Stimulated activated CD8-positive, alpha-beta memory T cell treated with anti-CD3 and anti-CD28 coated beads, Interleukin-15, amount 100 ng/mL, for 4 hours (primary cell): ENCODE measurements at places on chromosomes 2 and 18.

DNA sequence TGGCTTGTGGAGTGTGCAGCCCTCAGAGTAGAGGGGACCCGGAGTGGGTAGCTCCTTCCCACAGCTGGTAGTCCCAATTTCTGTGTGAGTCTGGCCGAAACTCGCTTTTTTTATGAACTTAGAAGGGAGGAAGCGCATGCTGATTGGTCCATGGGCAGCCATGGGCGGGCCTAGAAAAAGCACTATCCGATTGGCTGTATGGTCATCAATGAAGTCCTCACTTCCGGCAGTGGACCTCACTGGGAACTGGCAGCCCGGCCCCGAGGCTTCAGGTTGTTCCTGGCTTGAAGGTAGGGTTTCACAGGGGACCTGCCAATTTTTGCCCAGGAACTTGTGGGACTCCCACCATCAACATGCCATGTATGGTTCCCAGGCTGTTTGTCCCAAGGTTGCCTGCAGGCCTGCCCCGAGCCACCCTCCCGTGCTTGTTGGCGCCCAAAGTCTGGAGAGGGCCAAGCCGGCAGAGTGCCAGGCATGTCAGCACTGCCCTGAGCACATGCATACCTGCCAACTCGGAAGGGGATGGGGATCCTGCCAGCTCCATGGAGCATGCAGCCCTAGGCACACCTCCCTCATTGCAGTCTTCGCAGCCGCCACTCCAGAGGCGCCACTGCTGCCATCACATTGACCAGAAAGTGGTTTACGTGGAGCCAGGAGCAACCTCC lies 98.5 kb downstream of the ATP9B start:
- DNase-seq = no peak

DNA sequence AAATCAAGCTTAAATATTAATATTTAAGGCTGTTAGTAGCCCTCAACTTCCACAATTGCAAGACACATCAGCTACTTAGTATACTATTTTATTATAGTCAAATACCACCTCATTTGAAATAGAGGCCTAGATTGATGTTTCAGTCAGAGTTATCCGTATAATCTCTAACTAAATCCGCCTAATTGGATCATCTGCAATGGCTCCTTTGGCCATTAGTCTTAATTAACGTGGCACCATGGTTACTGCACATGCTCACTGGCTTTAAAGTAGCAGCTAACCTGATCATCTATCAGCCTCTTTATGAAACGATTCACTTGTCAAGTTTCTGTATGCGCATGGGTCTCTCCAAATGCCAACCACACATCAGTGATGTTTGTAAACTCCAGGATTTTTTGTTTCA lies 112.3 kb downstream of the COLEC12 start:
- DNase-seq = no peak

DNA sequence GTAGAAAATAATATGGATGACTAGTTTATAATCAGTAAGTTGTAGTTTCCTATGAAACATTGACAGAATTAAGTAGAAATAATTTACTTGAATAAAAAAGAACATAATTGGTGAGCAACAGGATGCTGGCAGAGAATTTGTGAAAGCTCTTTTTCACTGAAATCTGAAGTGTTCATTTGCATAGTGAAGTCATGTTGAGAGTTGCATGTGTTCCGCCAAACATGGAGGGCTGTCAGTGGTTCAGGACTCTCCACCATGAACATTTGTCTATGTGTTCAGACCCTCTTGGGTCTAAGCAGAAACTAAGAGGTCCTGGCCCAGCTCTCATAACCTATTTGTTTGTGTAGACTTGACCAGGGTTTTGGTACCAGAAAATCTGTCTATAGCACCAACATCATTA lies 182.5 kb upstream of the LINC00305 start:
- DNase-seq = no peak

DNA sequence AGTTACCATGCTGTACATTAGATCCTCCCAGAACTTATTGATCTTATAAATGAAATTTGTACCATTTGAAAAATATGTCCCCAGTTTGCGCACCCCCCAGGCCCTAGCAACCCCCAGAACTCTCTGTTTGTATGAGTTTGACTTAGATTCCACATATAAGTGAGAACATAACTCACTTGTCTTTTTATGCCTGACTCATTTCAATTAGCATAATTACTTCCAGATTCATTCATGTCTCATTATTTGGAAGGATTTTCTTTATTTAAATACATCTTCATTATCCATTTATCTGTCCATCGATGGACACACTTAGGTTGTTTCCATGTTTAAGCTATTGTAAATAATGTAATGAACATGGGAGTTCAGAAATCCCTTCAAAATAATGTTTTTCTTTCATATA lies 705.9 kb downstream of the CCDC85A start:
- DNase-seq = no peak

GRCh38 chr2:119772767-119773166 lies 13.0 kb downstream of the PTPN4 start:
- DNase-seq = no peak

DNA sequence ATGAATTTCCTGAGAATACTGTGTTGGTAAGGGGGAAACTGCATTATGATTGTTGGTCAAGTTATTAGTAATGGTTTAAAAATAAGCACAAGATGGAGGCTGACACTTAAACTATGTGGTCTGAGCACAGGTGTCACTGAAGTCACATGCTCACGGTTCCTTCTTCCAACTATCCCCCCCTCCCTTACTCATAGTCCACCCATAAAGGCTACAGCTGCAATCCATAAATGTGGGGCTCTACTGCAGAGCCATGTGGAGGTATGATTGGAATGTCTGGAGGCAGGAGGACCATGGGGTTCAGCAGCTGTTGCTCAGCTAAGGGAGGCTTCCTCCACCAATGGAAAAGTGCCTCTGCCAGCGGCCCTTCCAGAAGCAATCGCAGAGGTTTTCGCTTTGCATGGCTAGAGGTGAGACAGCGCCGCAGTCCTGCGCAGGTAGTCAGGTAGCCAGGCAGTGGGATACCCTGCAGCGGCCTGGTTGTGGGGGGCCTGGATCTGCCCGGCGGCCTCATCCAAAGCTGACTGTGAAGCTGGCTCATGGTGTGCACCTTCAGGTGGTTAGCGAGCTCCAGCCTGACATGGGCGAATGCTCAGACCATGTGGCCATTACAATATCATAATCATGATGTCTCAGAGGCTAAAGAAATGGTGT lies 249.6 kb downstream of the DCDC2C start:
- DNase-seq = no peak

DNA sequence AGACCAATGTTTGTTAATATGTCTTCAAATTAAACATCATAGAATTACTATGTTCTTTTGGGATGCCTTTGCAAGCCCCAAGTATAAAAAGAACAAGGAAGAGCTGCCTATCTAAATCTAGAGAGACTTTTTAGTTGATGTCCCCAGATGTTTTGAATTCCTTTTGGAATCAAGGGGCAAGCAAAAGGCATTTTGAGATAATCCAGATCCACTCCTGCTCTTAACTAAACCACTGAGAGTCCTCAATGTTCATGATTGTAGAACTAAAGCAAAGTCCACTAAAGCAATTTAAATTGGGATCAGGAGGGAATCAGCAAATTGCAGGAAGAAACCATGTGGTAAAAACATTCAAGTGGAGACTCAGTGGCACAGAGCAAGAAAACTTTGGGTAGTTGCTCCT lies 558.5 kb upstream of the VRK2 start:
- DNase-seq = no peak

DNA sequence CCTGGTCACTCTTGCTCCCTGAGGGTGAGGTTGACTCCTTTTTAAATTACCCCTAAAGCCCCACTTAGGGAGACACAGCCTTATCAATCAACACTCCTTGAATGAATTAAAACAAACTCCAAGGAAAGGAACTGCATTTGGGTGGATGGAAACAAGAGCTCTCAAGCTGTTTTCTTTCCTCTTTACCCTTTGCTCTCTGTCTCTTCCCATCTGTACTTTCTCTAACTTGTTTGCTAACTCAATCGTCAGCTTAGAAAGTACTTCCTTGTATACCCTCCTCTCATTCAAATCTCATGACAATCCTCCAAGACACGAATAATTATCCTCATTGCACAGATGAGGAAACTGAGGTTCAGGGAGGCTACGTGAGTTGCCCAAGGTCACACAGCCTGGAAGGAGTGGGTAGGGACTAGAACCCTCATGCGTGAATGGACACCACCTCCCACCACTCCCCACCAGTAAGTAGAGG lies 32.7 kb downstream of the ZFP36L2 start:
- no peak for DNase-seq

DNA sequence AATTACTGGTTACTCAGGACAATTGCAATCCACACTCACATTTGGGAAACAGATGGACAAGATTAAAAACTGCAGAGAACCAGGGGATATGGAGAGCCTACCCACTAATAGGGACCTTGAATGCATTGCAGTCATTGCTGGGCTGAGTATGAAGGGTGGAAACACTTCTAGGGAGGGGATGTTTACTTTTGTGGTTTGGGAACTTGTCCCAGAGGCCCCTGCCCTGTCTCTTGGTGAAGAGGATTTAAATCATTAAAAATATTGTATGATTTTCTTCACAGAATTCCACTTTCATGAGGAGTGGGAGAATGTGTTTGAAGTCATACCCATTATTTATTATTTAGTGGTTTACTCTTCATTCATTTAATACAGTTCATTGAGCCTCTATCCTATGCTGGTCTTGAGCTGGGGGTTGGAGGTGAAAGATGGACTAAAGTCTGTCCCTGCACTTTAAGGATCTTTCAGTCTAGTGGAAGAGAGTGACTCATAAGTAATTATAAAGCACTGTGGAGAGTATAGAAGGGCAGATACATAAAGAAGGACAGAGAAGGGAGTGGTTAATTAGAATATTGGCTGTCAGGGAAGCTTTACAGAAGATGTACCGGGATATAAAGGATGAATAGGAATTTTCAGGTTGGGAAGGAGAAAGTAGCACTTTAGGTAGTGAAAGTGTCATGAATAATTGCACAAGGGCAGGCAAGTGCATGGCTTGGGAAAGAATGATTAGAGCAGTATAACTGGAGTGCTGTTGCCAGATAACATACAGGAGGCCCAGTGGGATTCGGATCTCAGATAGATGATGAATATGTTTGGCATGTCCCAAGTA lies 313.4 kb downstream of the LPIN1 start:
- DNase-seq = no peak

DNA sequence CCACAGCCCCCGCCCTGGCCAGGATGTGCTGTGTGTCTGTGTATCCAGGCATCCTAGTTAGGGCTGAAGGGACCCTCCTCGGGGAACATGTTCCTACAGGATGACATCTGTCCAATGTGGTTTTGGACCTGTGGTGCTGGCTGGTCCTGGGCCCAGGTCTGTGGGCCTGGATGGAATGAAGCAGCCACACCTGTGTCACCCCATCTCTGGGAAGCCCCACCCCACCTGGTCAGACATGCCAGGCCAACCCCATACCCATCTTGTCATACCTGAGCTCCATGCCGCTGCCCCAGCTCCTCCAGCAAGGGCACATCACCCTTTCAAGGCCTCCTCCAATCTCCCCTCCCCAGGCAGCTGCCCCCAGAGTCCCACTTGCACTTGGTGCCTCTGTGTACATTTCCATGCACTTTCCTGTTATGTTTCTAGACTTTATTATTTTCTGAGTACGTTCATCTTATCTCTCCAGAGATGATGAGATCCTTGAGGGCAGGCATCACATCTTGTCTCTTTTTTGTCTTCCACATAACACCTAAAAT lies 24.1 kb upstream of the PLB1 start:
- DNase-seq = no peak

- DNase-seq = no peak
These were observed 428.1 kb upstream of the ID2 start for GRCh38 chr2:8253781-8254180.

DNA sequence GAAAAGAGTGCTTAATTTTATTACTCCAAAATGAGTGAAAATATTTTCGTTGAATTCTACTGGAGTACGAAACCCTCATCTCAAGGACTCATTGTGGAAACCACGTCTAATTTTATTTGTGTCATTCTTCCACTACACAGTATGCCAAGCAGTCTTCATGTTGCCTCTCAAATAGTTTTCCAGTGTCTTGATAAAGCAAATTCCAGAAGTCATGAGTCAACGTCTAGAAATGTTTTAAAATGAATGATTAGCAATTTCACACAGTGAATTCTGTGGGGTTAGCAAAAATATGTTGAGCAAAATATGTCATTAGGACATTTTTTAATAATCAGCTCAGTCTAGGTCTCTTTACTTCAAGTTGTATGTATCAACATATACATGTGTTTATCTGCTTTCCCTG lies 865.5 kb downstream of the DSC3 start:
- DNase-seq = no peak

DNA sequence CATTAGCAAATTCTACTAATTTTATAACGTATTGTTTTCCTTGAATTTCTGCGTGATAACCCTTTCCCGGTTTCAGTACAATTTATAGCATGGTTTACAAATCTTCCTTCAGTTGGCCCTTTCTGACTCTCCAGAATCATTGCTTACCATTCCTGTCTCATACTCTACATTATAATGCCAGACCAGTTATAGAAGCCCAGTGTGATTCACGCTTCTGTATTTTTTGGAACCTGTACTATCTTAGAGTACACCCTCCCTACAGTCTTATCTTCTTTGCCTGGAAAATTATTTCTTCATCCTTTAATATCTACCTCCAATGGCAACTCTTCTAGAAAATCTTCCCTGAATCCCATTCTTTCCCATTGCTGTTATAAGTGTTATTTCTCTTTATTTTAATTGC lies 391.6 kb upstream of the SYT4 start:
- DNase-seq = no peak

GRCh38 chr18:79851950-79852349 lies 54.2 kb downstream of the KCNG2 start:
- no peak for DNase-seq

DNA sequence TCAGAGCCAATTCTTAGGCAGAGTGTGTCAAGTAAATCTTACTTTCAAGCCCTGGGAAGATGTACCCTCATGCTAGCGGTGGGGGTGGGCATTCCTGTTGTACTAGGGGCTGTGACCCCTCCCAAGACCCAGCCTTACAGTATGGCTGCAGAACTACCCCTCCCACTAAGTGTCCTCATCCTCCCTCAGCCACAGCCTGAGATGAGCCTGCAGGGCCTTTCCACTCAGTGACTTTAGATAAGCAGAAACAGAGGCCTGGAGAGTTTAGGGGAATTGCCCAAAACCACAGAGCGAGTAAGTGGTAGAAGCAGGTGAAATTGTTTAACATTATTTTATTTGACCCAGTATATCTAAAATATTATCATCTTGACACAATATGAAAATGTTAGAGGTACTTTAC lies 36.6 kb downstream of the TTC32 start:
- no peak for DNase-seq

- DNase-seq = no peak
These were observed 102.3 kb downstream of the NRXN1 start for GRCh38 chr2:50929661-50930060.

GRCh38 chr2:119333360-119333759 lies 33.3 kb downstream of the C2orf76 start:
- no peak for DNase-seq

GRCh38 chr2:137677466-137677865 lies 286.8 kb upstream of the HNMT start:
- DNase-seq = no peak

- DNase-seq = no peak
These were observed 52.5 kb downstream of the FAM117B start for GRCh38 chr2:202687276-202687675.
